K562 (cell line): ENCODE measurements at places on chromosomes 6 and 20. TPM values are rescaled to one million over a fixed set of nuclear protein-coding genes. Genes with fewer than 3 reads are reported as not detected.

DNA sequence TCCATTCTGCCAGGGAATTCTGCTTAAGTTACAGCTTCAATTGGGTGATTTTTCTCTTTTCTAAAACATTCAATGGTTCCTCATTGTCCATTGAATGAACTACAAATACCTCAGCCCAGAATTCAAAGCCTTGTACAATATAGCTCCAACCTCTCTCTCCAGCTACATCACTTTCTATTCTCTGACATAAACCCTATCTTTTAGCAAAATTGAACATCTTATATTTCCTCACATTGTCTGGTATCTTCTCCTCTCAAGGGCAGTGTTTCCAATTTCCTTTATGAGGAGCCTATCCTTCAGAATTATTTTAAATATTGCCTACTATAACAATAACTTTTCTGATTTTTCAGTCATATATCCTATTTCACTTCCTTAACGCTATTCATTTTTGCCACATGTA is 203.6 kb upstream of the RNF217 start:
- no peaks in the 10 kb centered on the region for H3K27me3 ChIP-seq
- DNase-seq, result no peak
- H3K4me3 ChIP-seq, result no peak overlapping the region

GRCh38 chr6:3749977-3750316 is 1.6 kb downstream of the PXDC1 start:
- H3K27ac ChIP-seq, result no peak overlapping the region
- no peaks in the 10 kb centered on the region for H3K36me3 ChIP-seq
- peaks cover 78% of the 10 kb centered on the region for H3K27me3 ChIP-seq
- H3K4me1 ChIP-seq, result peaks cover 26% of the 10 kb centered on the region
- no peak overlapping the region for H3K4me3 ChIP-seq

Gene HLA-DRA
- 1.8 and 2.4 TPM in 2 replicates for total RNA-seq

Gene POM121L2
- not detected in 2 replicates for total RNA-seq

Gene BACH2
- 1.7 and 2.0 TPM in 2 replicates for total RNA-seq

- no peak overlapping the region for H3K4me3 ChIP-seq
- H3K27me3 ChIP-seq, result peaks cover 13% of the 10 kb centered on the region
- H3K27ac ChIP-seq, result no peak overlapping the region
- DNase-seq, result no peak
These were observed 46.2 kb upstream of the RNF144B start for GRCh38 chr6:18340781-18341551.

Gene FAM110A
- total RNA-seq, result 15.5 and 15.7 TPM in 2 replicates

DNA sequence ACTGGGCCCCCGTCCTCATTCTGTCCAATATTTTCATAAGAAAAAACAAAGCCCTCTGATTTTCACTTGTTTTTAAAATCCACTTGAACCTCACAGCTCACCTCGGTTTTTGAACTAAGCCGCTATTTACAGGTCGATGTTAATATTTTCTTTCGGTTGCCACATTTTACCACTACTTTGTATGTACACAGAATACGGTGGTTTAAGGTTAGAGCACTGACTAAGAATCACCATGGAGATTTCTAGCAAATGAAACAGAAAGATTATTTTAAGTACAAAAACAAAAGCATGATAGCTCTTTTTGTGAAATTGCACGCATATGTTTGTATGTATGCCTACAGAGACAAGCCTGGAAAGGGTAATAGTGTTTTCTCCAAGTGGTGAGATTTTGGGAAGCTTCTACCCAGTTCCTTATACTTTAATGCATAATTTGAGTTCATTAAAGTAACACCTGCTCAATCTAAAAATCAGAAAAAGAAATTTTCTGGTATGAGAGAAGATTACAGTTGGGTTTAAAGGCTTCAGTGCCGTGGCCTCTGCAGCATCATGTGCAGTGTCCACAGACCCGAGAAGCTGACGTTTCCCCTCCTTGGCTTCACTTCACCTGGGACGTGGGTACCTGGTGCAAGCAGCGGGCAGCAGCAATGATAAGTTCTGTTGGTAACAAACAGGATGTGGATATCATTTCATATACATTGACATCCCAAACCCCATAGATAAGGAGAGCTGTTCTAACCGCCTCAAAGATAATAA is 144.0 kb downstream of the UST start:
- no peak overlapping the region for H3K27ac ChIP-seq
- no peak overlapping the region for H3K4me3 ChIP-seq
- H3K27me3 ChIP-seq, result peaks cover 8% of the 10 kb centered on the region
- no peaks in the 10 kb centered on the region for H3K4me1 ChIP-seq
- no peaks in the 10 kb centered on the region for H3K36me3 ChIP-seq

DNA sequence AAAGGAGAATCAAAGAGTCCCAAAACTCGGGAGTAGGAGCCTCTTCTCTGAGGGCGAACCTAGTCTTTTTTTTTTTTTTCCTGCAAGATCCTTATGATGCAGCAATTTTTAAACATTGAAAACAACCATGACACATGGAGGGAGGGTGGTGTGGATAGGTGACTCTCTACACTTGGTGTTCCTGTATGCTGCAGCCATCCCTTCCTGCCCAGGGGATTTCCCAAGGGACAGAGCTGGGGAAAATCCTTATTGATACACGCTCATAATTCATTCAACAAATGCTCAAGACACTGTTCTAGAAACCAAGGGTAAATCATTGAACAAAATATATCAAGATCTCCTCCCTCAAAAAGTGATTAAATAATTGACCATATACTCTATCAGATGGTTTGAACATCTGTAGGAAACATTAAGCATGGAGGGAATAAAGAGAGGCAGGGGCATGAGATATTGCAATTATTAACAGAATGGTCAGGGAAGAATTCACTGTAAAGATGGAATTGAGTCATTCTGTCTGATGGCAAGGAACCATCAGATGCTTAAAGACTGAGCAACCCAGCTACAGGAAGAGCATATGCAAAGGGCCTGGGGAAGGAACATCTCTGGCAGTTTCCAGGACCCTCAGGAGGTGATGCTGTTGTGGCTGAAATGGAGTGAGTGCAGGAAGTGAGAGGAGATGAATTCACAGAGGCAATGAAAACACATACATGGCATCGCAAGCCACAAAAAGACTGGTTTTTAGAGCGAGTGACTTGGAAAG is 13.4 kb upstream of the BTN3A3 start:
- peaks cover 9% of the 10 kb centered on the region; the same call in 2 of the 3 replicates for H3K4me1 ChIP-seq
- no peaks in the 10 kb centered on the region for H3K27me3 ChIP-seq
- no peak overlapping the region for H3K4me3 ChIP-seq
- H3K27ac ChIP-seq, result no peak overlapping the region
- peaks cover 10% of the 10 kb centered on the region; the same call in 2 of the 3 replicates for H3K36me3 ChIP-seq

DNA sequence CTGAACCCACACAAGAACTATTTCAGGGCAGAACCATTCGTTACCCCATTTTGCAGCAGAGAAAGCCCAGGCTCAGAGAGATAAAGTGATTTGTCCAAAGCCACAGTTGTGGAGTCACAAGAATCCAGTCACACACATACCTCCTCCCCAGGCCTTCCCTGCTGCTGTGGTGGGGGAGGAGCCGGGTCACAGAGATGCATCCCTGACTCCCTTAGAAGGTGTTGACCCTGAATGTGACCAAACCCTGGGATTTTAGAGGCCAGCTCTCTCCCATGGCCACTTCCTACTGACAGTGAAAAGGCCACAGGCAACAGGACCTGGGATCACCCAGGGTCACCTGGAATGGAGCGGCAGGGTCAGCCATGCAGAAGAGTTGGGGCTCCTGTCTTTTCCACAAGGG is 48.6 kb downstream of the CHMP4B start:
- H3K36me3 ChIP-seq, result peaks cover 4% of the 10 kb centered on the region; the same call in 2 of the 3 replicates
- peaks cover 13% of the 10 kb centered on the region for H3K4me1 ChIP-seq
- H3K4me3 ChIP-seq, result no peak overlapping the region
- peaks cover 4% of the 10 kb centered on the region; the same call in 1 of the 2 replicates for H3K27me3 ChIP-seq
- H3K27ac ChIP-seq, result no peak overlapping the region
- DNase-seq, result no peak

- H3K27me3 ChIP-seq, result no peaks in the 10 kb centered on the region
- H3K27ac ChIP-seq, result no peak overlapping the region
- H3K4me3 ChIP-seq, result no peak overlapping the region
- H3K36me3 ChIP-seq, result no peaks in the 10 kb centered on the region
These were observed 59.3 kb upstream of the MYL9 start for GRCh38 chr20:36482044-36482473.

- no peak overlapping the region for H3K4me3 ChIP-seq
- no peak overlapping the region for H3K27ac ChIP-seq
- no peaks in the 10 kb centered on the region for H3K4me1 ChIP-seq
- H3K36me3 ChIP-seq, result peaks cover 19% of the 10 kb centered on the region; the same call in 1 of the 3 replicates
- no peaks in the 10 kb centered on the region for H3K27me3 ChIP-seq
- no peak for DNase-seq
These were observed 13.9 kb downstream of the TOMM6 start for GRCh38 chr6:41801380-41801779.

DNA sequence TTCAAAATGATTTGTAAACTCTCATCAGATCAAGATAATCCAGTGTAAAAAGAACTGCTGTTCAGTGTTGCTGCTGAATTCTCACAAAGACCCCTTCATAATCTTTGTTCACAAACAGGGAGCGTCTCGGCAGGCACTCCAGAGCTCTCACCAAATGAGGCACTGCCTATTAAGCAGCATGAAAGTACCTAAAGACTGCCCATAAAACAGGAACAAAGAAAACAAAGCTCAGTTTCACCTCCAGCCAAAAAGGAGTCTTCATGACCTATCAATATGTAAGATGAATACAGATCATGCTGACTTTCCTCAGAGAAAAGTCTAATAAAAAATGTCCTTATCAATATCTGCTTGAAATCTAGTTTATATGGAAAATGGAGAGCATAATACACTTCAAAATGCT is 41.8 kb downstream of the GPR63 start:
- no peak overlapping the region for H3K4me3 ChIP-seq
- no peaks in the 10 kb centered on the region for H3K4me1 ChIP-seq
- no peak for DNase-seq

GRCh38 chr6:157267654-157268053 is 55.7 kb downstream of the TMEM242 start:
- no peak overlapping the region for H3K4me3 ChIP-seq
- H3K27ac ChIP-seq, result no peak overlapping the region
- DNase-seq, result no peak
- peaks cover 68% of the 10 kb centered on the region for H3K27me3 ChIP-seq
- no peaks in the 10 kb centered on the region for H3K4me1 ChIP-seq

DNA sequence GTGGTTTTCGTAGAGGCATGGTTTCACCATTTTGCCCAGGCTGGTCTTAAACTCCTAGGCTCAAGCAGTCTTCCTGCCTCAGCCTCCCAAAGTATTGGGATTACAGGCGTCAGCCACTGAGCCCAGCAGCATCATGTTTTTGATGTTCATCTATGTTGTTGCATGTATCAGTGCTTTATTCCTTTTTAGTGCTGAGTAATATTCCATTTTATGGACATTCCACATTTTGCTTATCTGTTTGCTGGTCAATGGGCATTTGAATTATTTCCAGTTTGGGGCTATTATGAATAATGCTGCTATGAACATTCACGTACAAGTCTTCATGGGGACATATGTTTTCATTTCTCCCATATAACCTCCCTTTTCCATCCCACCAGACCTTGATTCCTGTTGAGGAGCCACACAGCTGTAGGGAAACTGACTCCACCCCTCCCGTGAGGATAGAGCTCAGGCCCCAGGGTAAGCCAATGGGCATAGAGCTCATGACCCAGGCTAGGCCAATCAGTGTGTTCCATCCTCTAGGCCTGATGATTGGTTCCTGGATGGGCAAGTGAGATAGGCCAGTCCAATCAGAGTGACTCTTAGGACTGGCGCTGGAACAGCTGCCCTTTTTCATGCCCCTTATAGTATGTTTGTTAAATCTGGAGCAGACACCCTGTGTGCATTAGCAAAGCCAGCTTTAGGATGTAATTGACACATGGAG is 49.5 kb downstream of the DLGAP4 start:
- no peak overlapping the region for H3K27ac ChIP-seq
- no peak overlapping the region for H3K4me3 ChIP-seq
- H3K4me1 ChIP-seq, result no peaks in the 10 kb centered on the region

- no peak overlapping the region for H3K27ac ChIP-seq
- H3K4me3 ChIP-seq, result no peak overlapping the region
- H3K4me1 ChIP-seq, result peaks cover 15% of the 10 kb centered on the region; the same call in 1 of the 3 replicates
- peaks cover 33% of the 10 kb centered on the region for H3K27me3 ChIP-seq
- no peaks in the 10 kb centered on the region for H3K36me3 ChIP-seq
These were observed 68.2 kb downstream of the RAB44 start for GRCh38 chr6:36765594-36766398.

Gene CYP24A1
- total RNA-seq, result not detected in 2 replicates

- H3K36me3 ChIP-seq, result no peaks in the 10 kb centered on the region
- DNase-seq, result peak; percentile 35
- peaks cover 5% of the 10 kb centered on the region for H3K27me3 ChIP-seq
- H3K4me1 ChIP-seq, result no peaks in the 10 kb centered on the region
- H3K4me3 ChIP-seq, result no peak overlapping the region
These were observed 154.4 kb upstream of the STMND1 start for GRCh38 chr6:16947375-16948015.

DNA sequence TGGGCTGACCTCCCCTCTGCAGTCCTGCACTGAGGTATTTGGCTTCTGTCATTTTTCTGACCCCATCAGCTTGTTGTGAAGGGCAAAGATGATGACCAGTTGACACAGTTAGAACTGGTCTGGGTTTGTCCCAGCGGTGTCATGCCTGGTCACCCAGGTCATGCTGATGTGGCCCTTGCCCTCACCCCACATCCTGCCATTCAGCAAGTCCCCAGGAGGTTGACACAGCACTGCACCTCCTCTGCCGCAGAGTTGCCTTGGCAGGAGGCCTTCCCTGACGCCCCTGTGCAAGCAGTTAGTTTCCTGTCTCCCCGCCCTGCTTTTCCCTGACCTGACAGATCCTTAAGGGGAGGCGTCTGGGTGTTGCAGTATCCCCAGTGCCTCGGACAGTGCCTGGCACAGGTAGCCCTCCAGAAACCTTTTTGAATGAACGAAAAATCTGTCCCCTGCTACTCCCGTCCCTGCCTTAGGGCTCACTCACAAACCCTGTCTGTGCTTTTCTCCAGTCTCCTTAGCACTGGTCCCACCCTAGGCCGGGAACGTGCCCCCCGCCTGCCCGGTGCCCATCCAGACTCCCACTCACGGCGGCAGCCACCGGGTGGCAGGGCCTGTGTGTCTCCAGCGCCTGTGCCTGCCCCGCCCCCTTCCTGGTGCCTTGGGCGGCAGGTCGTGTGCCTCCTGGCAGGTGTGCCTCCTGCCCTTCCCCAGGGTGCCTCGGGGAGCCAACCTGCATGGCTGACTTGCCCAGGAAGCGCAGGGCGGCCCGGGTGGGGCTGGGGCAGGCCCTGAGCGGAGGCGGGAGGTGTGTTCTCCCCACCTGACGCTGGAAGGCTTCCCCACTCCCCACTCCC is 146.3 kb upstream of the RNF24 start:
- DNase-seq, result no peak
- no peaks in the 10 kb centered on the region for H3K27me3 ChIP-seq
- H3K36me3 ChIP-seq, result no peaks in the 10 kb centered on the region
- peaks cover 20% of the 10 kb centered on the region for H3K4me1 ChIP-seq
- H3K27ac ChIP-seq, result no peak overlapping the region

Gene TMEM74B
- 18.3 and 18.5 TPM in 2 replicates for total RNA-seq

- DNase-seq, result no peak
- no peak overlapping the region for H3K4me3 ChIP-seq
- H3K4me1 ChIP-seq, result no peaks in the 10 kb centered on the region
- no peaks in the 10 kb centered on the region for H3K36me3 ChIP-seq
- no peaks in the 10 kb centered on the region for H3K27me3 ChIP-seq
- H3K27ac ChIP-seq, result no peak overlapping the region
These were observed 21.3 kb downstream of the PDE10A start for GRCh38 chr6:165641672-165642156.

Gene FRS3
- 3.1 and 3.3 TPM in 2 replicates for total RNA-seq

DNA sequence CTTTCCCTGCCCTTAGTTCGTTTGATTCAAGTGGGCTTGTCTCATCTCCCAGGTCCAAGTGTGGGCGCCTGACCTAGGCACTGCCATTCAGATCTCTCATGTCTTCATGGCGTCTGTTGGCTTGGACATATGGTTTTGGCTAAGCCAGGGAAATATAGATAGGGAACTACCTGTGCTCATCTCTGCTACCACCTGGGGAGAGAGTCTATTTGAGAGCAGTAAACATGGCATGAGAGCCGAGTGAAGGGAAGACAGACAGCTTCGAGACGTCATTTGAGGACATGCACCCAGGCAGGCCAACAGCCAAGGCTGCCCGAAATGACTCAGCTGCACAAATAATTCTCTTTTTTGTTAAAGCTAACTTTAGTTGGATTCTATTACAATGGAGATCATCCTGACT is 370.7 kb upstream of the AGPAT4 start:
- no peaks in the 10 kb centered on the region for H3K4me1 ChIP-seq
